ENCODE measurements at places on chromosomes 7 and 10.

DNA sequence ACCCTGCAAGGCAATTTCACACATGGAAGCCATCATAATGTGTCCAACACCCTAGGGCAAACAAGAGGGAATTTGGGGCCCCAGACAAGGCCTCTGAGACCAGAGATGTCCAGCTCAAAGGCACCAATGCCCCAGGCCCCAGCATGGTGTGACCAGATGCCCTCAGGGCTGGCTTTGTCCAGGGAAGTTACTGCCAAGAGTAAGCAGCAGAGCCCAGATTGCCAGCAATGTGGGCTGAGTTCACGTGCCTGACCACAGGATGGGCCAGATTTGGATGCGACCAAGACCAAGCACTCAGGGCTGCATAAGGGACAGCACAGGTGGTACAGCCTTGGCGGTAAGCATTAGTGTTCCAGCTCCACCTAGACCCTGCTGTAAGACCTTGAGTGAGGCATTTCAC is 12.7 kb downstream of the MYOF start:
- DNase-seq: no peak

DNA sequence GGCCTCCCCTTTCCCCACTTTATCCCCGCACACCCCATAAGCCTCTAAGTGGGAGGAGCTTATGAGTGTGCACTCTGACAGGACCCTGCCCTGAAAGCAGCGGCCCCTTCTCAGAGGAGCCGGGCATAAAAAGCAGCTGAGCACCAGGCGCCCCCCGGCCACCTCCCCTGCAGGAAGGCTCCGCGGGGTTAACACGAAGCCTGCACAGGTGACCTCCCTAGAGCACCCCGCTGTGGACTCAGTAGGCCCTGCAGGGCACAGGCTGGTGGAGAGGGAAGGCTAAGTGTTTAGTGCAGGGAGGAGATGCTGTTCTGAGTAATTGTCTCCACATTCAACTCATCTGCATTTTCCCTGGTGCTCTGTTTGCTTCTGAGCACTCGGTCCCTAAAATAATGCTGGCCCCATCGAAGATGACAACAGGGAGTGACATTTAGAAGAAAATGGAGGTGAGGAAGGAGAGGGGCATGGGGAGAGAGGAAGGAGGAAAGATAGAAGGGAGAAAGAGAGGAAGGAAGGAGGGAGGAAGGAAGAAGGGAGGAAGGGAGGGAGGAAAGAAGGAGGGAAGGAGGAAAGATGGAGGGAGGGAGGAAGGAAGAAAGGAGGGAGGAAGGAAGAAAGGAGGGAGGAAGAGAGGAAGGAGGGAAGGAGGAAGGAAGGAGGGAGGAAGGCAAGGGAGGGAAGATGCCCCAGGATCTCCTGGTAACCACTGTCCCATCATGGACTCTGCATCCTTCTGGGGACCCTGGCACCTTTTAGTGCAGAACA is 25.4 kb upstream of the CNPY1 start:
- DNase-seq: no peak

DNA sequence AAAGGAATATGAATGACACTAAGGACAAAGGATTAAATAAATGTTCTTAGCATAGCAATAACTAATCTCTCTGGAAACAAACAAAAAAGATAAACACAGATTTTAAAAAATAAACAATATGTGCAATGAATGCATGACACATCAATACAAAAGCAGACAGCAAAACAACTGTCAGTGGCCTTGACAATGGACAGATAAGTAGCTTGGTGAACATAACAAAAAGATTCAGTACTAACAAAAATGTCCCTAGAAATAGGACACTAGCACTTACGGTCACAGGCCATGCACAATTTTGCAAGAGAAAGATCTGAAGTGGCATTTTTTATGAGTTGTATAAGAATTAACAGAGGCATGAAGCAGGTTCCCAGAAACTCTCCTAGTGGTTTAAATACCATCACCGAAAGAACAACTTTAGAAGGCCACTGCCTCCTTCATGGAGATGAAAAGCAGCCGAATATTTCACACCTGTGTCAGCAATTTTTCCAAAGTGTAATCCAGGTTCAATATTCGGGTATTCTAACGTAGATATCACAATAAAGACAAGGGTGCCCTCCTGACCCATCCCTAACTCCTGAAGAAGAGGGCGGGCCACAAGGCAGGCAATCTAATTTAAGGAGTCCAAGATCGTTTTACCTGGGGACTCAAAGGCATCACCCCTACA is 231.3 kb upstream of the MKLN1 start:
- no peak for DNase-seq

DNA sequence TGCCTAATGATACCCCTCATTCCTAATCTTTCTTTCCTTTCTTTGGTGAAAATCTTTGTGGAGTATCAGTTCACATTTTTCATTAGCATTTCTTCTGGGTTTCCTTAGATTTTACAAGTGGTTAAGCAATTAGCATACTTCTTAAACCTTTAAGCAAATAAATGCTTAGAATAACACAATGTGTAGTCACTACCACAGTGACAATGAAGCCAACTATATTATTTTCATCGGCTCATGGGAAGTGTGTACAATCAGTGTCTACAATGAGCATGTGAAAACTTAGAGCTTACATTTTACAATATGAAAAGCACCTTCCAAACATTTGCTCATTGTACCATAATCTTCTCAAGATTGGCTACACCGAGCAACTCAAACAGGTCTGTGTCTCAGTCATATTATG is 176.2 kb upstream of the PLXNA4 start:
- DNase-seq: no peak

DNA sequence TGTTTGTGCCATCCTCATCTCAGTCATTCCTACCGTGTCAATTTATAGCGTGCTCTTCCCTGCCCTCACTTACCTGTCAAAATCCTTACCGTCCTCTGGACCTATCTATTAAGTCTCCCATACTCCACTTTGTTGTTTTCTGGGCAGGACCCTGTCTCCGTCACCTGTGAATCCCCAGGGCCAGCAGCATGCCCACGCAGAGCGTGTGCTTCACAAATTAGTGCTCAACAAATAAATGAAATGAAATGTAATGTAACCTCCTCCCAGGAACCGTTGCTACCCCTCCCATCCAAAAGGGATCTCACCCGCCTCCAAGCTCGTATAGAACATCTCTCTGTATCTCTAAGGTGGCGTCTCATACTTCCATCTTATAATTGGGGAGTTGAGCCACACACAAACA is 589.9 kb upstream of the MGMT start:
- DNase-seq: no peak

DNA sequence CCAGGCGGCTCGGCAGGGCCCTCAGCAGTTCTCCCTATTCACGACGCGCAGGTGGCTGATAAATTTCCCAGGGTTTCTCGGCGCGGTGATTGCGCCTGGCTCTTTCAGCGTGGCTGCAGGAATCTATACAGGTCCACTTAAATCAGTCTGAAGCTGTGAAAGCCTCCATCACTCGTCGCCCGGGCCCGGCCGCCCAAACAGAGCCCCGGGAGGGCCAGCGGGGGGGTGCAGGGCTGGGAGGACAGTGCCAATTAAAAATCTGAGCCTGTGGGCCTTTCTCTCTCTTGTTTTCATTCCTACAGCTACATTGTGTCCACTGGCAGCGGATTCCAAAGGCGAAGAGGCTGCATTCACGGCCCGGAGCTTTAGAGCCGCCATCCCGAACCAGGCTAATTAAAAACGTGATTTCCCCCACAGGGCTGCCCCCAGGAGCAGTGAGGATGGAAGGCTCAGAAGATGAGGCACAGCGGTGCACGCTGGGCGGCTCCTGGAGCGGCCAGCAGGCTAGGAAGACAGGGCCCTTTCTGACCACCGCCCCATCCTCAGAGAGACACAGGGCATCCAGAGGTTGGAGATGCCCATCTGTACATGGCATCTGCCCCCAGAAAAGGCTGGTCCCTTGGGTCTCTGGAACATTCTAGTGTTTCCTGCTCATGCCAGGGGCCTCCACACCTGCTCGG is 100.7 kb downstream of the FAM53B start:
- no peak for DNase-seq

DNA sequence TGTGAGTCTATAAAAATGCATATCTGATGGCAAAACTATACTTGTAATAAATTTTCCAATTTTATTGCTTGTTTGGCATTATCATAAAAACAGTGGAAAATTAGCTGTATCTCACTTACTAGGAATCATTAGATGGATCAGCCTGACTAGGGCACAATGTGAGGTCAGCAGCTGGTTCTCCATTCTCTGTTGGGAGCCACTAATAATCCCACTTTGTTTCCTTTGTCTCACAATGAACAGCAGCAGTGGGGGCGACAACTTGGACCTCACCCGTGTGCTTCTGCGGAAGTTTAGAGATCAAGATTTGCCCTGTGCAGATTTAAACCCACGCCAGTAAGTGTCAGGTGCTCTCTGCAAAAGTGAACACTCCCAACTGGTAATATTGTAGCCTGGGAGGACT is 295.5 kb downstream of the ABCA13 start:
- DNase-seq: no peak

DNA sequence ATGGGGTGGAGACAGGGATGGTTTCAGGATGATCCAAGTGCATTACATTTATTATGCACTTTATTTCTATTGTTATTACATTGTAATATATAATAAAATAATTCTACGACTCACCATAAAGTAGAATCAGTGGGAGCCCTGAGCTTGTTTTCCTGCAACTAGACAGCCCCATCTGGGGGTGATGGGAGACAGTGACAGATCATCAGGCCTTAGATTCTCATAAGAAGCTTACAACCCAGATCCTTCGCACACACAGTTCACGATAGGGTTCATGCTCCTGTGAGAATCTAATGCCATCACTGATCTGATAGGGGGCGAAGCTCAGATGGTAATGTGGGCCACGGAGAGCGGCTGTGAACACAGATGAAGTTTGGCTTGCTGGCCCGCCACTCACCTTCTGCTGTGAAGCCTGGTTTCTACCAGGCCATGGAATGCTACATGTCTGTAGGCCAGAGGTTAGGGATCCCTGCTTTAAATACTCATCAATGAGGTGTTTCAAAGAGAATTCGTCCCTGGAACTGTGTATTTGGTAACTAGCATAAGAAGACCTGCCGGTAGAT is 21.2 kb upstream of the PRKCQ start:
- DNase-seq: no peak

GRCh38 chr10:75971402-75972211 is 540.2 kb downstream of the LRMDA start:
- DNase-seq: no peak

- no peak for DNase-seq
Measured at GRCh38 chr10:45561952-45562351, 110.6 kb downstream of the ZFAND4 start.

DNA sequence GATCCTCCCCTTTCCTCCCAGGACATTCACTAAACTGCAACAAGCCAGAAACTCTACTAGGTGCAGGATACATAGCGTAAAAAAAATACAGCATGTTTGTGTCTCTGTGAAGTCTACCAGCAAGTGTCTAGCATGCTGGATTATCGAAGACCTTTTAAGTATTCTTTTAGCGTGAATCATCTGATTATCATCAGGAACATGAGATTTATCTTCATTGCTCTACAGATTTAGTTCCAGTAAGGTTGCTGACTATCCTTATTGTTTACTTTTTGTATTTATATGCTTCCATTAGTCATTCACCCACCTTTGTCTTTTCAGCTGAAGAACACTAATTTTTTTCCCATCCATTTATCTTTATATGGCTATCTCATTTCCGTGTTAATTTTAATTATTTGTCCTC is 62.8 kb downstream of the PDZD8 start:
- DNase-seq: no peak

- DNase-seq: no peak
Measured at GRCh38 chr7:142482891-142483658, 225.2 kb upstream of the PRSS58 start.

DNA sequence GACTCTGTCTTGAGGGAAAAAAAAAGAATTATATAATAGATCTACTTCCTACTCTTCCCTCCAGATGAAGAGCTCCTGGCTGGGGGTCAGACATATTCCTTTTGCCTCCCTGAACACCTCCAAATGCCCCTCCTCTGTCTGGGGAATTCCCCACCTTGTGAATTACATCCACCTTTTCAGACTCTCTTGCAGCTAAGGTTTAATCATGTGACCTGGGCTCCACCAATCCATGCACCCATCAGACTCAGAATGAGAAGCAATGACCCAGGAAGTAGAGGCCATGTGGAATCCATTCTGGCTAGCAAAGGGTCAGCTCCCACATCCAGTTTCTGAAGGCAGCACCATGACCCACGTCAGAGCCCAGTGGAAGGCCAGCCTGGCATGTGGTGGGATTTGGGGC is 93.6 kb upstream of the CUX1 start:
- no peak for DNase-seq

- no peak for DNase-seq
Measured at GRCh38 chr10:132394201-132394811, 2.7 kb upstream of the PWWP2B start.

DNA sequence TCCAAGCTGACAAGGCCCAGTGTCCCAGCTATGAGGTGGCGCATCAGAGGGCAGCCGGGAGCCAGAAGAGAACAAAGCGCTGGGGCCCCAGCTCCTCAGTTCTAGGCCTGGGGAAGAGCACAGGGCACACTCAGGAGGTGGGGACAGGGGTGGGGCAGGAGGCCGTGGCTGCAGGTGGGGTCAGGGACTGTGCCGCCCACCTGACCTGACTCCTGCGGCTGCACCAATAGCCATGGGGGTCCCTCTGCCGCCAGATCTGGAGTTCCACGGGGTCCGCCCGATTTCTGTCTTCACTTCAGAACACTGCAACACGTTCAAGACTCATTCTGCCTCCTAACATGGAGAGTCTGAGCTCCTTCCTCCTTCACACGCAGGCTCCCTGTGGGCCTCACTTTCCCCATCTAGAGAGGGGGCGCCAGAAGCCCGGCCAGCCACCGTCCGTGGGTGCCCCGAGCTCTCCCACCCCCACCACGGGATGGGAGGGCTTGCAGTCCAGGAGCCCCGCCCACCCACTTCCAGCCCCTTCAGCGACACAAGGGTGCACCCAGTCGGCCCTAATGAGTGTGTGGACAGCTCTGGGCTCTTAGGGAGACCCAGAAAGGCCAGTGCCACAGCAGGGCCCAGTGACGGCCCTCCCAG is 278.3 kb downstream of the MAD1L1 start:
- DNase-seq: no peak

- DNase-seq: no peak
Measured at GRCh38 chr7:93006480-93007095, 111.2 kb downstream of the SAMD9 start.

DNA sequence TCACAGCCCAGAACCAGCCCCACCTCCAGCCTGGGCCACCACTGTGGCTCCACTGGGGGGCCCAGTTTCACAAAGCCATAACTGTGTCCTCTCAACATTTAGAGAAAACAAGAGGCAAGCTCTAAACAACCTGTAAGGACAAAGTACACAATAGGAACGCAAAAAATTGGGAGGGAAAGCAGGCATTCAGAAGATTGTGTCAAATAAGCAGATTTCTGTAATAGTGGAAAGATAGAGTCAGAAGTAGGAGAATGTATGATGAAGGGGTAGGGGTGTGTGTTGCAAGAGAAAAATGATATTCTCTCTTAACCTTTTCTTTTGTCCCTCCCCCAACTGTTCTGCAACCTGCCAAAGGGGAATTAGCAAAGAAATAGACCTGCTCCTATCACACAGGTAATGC is 449.9 kb upstream of the NPVF start:
- no peak for DNase-seq

- no peak for DNase-seq
Measured at GRCh38 chr7:475425-475728, 44.3 kb downstream of the PDGFA start.

- no peak for DNase-seq
Measured at GRCh38 chr10:127802531-127803095, 65.6 kb downstream of the FOXI2 start.
